ENCODE measurements at places on chromosomes 7 and 10.

GRCh38 chr7:111083413-111083812 lies 7.5 kb upstream of the LRRN3 start:
- no peak for DNase-seq

GRCh38 chr10:133230387-133231195 lies 574 bp downstream of the UTF1 start:
- no peak for DNase-seq

DNA sequence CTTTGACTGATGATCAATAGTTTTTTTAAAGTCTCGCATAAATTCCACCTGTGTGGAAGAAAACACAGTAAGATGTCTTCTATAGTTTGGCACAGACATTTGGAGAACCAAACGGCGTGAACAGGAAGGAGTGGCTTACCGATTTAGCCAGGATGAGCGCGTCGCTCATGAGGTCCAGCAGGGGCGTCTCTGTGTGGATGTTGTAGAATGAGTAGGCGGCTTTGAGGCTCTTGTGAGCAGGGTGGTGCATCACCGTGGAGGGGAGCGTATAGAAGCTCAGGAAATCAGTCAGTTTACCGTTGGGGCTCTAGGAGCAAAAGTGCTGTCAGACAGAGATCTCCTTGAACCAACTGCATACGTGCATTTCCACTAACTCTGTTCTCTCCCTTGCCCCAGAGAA lies 15.5 kb downstream of the RPP38 start:
- DNase-seq, result no peak

GRCh38 chr10:14952851-14953423 lies 959 bp downstream of the DCLRE1C start:
- DNase-seq, result no peak

DNA sequence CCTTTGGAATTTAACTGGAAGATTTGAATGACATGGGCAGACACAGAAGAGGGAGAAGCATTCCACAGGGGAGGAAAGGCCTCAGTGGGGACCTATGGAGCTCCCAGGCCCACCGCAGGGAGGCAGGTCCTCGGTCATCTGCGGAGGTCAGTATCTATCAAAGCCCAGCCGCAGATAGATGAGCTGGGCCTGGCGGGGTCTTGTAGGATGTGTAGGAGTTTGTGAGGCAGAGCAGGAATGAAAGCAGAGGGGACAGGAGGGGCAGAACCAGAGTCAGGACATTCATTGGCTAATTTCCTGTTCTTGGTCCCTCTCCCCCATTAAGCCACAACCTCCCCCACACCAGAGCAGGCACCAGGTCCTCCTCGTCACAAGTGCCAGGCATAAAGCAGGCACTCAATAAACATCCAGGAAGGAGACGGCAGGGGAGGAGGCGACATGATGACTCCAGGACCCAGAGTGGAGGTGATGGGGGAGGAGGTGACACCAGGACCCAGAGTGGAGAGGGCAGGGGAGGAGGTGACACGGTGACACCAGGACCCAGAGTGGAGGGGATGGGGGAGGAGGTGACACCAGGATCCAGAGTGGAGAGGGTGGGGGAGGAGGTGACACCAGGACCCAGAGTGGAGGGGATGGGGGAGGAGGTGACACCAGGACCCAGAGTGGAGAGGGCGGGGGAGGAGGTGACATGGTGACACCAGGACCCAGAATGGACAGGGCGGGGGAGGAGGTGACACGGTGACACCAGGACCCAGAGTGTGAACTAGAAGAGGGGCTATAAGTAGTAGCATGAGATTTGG lies 83.7 kb upstream of the PDGFA start:
- DNase-seq, result no peak

DNA sequence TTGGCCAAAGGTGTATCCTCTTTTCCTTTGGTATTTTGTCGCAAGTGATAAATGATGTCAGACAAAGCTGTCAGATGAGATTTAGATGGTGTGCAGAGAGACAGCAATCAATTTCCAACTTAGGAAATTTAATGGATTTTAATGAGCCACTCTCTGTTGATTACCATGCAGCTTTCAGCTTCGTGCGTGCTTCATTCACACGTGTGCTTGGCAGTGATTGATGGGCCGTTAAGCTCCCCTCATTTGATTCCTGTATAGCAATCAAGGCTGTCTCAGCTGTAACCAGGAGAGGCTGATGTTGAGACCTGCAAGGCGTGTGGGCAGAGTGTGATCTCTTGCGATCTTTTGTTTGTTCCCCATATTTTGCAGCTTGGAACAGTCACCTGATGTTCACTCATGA lies 439.6 kb downstream of the CALN1 start:
- no peak for DNase-seq

- DNase-seq, result no peak
Measured at GRCh38 chr10:60534761-60535389, 145.2 kb upstream of the ANK3 start.

- DNase-seq, result no peak
Measured at GRCh38 chr7:116446212-116446855, 53.2 kb upstream of the CAV2 start.

- no peak for DNase-seq
Measured at GRCh38 chr7:143205560-143206293, 16.1 kb upstream of the TAS2R40 start.

- no peak for DNase-seq
Measured at GRCh38 chr7:140922741-140923345, 1.9 kb downstream of the BRAF start.

GRCh38 chr10:29409241-29410054 lies 120.6 kb downstream of the LYZL1 start:
- DNase-seq, result no peak

GRCh38 chr10:36469585-36469984 lies 655.8 kb upstream of the ANKRD30A start:
- no peak for DNase-seq

GRCh38 chr7:128915271-128915819 lies 4.8 kb upstream of the KCP start:
- no peak for DNase-seq

GRCh38 chr10:482848-483247 lies 206.6 kb downstream of the DIP2C start:
- DNase-seq, result no peak

DNA sequence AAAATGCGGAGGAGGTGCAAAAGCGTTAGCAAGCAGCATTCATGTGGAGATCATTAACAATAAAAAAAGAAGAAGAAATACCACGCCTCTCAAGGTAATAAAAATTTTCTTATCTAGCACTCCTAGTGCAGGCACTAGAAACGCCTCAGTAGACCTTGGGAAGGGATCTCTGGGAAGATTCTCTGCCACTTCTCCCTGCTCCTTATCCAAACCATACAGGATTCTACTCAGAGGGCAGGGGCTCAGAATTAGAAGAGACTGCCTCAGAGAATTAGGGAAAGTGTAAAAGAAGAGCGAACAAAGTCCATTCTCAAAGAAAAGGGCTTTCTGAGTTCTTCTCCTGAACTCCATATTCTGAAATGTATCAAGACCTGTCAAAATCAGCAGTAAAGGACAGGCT lies 413.4 kb downstream of the SORCS1 start:
- no peak for DNase-seq

DNA sequence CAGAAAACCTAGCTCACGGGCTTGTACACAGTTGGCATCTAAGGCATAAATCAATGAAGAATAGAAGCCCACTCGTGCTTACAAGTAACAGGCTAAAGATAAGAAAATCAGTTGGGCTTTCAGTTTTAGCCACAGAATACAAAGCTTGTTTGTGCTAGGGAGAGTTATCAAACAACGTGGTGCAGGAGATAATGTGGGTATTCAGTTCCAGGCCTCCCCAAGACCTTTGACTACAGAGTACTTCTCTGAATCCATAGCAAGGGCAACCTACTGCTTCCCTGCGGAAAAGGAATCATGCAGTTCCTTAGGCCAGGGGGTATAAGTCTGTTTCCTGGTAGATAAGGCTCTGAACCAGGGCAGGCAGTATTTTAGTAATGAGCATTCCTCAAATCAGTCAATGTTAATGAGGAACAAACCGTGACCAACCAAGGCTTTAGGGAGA lies 219.5 kb upstream of the CSTF2T start:
- DNase-seq, result no peak

- DNase-seq, result no peak
Measured at GRCh38 chr7:13532028-13532753, 457.3 kb downstream of the ETV1 start.

- DNase-seq, result no peak
Measured at GRCh38 chr7:95201727-95202126, 122.6 kb downstream of the PON1 start.

GRCh38 chr10:61472090-61472674 lies 19.0 kb upstream of the TMEM26 start:
- no peak for DNase-seq

GRCh38 chr10:131646551-131647525 lies 254.0 kb upstream of the PPP2R2D start:
- DNase-seq, result no peak

DNA sequence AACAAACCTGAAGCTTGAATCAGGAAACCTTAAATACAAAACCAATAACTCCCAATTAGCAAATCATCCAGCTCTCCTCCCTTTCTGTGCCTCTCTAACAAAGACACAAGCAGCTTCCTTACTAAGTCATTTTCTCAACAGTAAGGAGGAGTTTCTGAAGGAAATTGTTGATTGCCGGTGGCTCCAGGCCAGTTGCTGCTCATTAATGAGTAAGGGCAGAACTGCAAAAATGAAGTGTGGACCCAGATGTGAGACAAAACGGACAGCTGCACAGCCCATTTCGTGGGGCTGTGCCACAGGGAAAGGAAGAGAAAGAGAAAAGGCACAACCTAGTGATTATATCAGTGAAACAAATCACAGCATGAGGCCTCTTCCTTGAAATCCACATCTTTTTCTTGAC lies 42.8 kb upstream of the RHOBTB1 start:
- DNase-seq, result no peak

DNA sequence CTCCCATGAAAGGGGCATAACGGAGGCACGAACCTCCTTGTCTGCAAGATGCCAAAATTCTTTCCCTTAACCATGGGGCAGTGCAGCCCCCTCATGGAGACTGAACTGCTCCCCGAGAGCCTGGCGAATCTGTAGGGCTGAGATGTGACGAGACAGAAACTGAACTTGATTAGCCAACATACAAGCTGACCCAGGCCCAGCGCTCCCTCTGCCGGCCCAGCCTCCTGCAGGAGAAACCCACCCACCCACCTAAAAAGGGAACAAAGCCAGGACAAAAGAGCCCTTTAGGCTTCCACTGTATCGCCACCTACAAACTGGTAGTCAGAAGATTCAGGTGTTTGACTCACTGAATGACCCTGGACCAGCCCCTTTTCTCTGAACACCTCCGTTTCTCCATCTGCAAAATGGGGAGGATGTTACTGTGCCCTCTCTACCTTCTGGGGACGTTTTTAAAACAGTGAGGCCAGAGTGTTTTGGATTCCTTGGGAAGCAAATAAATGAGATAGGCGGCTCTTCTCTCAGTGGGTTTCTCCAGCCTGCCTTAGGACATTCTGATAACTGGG lies 58.4 kb downstream of the C10orf105 start:
- DNase-seq, result no peak

DNA sequence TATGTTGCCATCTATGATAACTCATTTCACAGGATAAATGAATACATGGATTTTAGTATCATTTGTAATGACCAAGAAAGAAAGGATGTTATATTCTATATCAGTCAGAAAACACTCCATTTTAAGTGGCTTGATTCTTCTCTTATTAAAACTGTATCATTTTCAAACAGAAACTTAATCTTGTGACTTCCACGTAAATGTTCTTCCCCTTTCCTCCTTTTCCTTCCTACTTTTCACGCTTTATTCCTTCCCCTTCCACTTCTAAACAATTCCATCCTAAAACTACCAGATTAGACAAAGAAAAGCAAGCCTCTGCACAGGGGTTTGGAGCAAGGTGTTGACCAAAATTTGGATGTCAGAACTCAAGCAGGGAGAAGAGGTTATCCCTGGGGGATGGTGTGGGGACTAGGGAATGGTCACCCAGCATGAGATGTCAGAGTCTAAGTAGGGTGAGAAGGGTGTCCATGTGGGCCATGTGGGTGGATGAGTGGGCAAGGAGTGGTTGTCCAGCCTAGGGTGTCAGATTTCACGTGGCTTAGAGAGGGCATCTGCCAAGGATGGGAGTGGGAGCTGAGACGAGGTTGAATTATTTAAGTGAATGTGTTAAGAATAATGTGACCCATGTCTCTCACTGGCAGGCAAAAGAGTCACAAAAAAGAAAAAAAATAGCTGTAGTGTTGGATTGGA lies 5.0 kb upstream of the GSAP start:
- DNase-seq, result no peak

DNA sequence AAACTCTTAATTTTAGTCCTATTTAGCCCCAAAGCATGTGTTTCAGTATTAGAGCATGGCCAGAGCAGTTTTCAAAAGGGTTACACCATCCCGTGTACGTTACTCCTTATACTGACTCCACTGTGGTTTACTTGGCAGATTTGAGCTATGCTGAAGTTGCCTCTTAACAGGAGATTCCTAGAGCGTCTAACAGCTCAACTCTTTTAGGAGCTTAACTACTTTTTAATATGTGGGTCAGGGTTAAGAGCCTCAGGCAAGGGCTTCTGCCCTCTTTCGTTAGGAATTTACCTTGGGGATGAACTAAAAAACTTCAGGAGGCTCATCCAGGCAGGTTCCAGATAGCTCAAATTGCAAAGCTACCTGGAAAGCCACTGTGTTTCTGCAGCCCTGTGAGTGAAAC lies 674.8 kb upstream of the C7orf33 start:
- no peak for DNase-seq

DNA sequence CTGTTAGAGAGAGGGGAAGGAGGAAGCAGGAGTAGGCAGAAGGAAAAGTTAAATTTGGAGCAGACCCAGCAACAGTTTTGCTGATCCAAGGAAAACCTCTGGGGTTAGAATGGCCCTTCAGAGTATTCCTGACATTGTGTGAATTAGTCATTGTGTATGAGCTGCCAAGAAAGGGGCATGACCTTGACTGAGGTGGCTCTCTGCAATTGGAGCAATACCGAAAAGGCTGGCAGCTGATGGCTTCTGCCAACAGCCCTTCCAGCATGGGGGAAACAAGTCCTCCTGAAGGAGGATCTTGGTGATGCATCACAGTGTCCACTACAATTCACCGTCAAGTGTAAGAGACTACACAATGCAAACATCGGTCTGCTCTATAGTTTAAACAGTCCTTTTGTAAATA lies 20.6 kb upstream of the WASL start:
- no peak for DNase-seq

- no peak for DNase-seq
Measured at GRCh38 chr7:131145026-131145425, 182.7 kb upstream of the MKLN1 start.

- no peak for DNase-seq
Measured at GRCh38 chr10:112915590-112916572, 34.2 kb upstream of the TCF7L2 start.

DNA sequence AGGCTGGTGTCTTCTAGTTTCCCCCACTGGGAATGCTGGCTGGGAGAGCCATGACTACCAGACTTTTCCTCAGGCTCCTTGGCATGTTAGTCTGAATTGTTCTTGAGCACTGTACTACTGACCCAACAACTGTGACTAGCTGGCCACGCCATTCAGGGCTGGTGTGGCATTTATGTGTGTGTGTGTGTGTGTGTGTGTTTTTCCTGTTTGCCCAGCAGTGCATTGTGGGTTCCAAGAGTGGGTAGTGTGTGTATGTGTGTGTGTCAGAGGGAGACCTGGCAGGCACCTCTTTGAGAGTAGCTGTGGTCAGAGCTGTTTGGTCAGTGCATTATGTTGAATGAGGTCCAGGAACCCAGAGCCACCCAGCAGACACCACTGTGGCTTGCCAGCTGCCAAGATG lies 9.2 kb downstream of the PCBD1 start:
- no peak for DNase-seq
